Stimulated activated CD4-positive, alpha-beta T cell treated with anti-CD3 and anti-CD28 coated beads, Interleukin-15, amount 100 ng/mL, for 1 hour (primary cell): ENCODE measurements at places on chromosomes 1 and 21.

DNA sequence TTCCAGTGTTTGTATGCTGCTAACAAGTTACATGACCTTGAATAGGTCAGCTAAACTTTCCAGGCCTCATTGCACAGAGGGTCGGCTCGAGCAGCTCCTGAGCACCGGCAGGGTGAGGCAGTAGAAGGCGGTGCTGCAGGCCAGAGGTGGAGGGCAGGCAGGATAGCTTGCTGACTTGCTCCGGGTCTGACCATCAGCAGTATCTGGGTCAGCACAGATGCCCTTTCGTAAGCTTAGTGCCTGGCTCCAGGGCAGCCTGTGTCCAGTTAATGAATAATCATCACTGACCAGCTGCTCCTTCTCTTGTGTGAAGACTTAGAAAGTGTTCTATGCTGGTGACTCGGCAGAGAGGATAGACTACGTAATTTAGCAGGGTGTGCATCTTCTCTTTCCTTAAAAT lies 6.9 kb downstream of the MAPKAPK2 start:
- DNase-seq: no peak

GRCh38 chr1:222021129-222021528 lies 279.2 kb upstream of the DUSP10 start:
- DNase-seq: no peak

GRCh38 chr1:221334062-221334461 lies 407.8 kb downstream of the DUSP10 start:
- no peak for DNase-seq

DNA sequence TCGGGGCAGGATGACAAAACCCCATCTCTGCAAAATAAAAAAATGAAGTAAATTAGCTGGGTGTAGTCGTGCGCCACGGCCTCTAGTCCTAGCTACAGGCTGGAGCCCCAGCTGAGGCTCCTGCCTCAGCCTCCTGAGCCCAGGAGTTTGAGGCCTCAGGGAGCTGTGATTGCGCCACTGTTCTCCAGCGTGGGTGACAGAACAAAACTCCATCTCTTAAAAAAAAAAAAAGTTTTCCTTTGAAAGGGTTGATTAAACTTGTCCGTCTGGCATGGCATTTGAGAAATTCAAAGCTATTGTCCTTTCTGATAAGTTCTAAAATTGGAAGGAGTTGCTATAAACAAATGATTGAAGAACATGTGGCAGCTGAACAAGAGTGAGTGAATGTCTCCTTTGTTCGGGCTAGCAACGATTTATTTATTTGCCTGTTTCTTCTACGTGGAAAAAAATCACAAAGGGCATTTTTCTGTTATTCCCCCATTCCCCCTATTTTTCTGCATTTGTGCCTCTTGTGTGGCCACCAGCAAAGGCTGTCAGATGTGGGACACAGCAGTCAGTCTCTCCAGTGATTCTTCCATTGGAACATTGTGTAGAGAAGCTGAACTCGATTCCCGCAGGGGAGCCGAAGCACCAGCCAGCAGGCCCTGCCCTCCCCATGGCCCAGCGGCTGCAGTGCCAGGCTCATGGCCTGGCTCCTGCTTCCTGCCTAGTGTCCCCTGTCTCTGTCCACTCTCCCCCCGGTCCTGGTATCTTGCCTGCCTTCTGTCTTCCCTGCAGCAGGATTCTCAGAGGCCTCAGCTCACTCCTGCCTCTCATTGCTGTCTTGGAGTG lies 21.5 kb upstream of the PWP2 start:
- DNase-seq: no peak

DNA sequence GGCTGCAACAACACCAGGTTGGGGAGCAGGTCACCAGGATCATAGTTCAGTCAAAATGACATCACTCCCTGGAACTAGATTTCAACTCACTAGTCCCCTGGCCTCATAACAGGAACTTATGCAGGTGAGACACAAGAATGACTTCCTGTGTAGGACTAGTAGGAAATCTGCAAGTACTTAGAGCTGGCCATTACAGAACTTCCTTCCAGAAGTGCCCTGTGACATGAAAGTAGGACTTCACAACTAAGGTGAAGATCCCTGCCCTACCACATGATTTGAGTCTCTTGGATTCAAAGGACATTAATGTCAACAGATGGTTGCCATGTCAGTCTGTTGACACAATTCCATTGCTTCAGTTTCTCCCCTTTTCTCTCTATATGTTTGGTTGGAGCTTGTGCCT lies 223.1 kb downstream of the RPS6KC1 start:
- no peak for DNase-seq

GRCh38 chr1:2099886-2100779 lies 49.9 kb downstream of the PRKCZ start:
- DNase-seq: no peak

DNA sequence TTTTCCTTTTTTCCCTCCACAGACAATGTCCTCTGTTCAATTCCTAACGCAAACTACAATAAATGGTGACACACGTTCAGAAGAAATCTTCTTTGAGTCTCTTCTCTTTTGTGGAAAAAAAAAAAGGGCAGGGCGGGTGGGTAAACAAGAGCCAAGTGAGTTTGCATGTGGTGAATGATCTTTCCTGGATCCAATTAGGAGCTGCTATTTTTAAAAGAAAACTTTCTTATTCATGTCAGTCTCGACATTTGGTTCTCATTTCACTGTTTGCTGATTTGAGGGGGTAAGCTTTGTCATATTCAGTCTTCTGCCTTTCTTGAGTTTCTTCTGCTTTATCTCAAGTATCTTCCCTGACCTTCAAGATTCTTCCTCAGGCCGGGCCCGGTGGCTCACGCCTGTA lies 29.2 kb upstream of the KIF1B start:
- no peak for DNase-seq

GRCh38 chr1:68205794-68206358 lies 26.4 kb downstream of the WLS start:
- DNase-seq: no peak

- no peak for DNase-seq
Measured at GRCh38 chr1:9591669-9592509, 3.2 kb downstream of the TMEM201 start.

DNA sequence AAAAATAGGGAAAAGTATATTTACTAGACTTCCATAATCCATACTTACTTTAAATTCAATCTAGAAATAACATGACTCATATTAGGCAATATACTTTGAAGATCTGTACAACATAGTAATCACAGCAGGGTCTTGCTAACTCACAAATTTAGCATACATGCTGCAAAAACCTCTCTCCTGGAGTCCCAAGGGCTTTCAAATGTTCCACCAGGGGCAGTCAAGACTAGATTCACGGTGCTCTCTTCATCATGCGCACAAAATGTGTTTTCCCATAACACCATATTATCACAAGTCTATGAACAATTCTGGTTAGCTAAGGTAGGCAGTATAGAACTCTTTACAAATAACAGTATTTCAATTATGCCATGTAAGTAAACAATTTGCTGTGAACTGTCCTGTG lies 45.8 kb downstream of the SSX2IP start:
- no peak for DNase-seq

GRCh38 chr1:224160171-224160682 lies 22.8 kb upstream of the DEGS1 start:
- DNase-seq: no peak

DNA sequence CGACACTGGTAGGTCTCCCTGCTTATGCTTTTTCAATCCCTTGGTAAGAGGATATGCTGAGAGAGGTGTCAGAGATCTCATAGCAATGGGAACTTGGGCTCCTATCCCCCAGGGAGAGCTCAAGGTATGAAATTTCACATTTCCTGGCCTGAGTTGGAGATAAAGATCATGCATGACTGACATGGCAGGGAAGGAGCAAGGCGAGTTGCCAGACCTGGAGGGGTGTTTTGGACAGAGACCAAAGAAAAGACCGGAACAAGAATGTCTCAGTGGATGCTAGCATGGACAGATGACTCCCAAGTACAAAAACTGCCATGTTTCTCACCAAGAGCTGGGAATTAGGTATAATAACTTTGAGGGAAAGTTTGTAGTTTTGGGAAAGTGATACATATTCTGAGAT lies 334.1 kb upstream of the B3GALT2 start:
- DNase-seq: no peak

- no peak for DNase-seq
Measured at GRCh38 chr1:226397011-226397926, 10.6 kb downstream of the PARP1 start.

- DNase-seq: no peak
Measured at GRCh38 chr1:22935433-22935832, 37.2 kb downstream of the LACTBL1 start.

GRCh38 chr1:6019166-6019845 lies 26.4 kb upstream of the KCNAB2 start:
- no peak for DNase-seq

GRCh38 chr1:153790313-153790965 lies 15.2 kb downstream of the SLC27A3 start:
- no peak for DNase-seq

- no peak for DNase-seq
Measured at GRCh38 chr1:183069562-183070216, 46.5 kb downstream of the LAMC1 start.

DNA sequence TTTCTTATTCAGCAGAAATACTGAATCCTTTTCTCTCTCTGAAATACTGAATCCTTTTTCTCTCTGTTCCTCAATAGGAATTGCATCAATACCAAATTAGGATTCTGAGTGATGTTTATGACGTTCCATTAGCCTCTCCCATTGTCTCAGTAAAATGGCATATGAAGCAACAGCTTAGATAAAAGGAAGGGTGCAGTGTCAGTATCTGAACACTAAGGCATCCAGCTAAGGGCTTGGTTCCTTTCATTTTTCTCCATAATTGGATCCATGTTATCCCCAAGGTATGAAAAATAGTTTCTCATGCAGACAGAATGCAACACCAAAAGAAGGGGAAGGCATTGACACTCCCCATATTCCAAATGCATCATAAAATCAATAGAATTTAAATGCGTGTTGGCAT lies 61.5 kb upstream of the RAVER2 start:
- no peak for DNase-seq

- DNase-seq: no peak
Measured at GRCh38 chr1:215052256-215053015, 30.1 kb upstream of the KCNK2 start.

DNA sequence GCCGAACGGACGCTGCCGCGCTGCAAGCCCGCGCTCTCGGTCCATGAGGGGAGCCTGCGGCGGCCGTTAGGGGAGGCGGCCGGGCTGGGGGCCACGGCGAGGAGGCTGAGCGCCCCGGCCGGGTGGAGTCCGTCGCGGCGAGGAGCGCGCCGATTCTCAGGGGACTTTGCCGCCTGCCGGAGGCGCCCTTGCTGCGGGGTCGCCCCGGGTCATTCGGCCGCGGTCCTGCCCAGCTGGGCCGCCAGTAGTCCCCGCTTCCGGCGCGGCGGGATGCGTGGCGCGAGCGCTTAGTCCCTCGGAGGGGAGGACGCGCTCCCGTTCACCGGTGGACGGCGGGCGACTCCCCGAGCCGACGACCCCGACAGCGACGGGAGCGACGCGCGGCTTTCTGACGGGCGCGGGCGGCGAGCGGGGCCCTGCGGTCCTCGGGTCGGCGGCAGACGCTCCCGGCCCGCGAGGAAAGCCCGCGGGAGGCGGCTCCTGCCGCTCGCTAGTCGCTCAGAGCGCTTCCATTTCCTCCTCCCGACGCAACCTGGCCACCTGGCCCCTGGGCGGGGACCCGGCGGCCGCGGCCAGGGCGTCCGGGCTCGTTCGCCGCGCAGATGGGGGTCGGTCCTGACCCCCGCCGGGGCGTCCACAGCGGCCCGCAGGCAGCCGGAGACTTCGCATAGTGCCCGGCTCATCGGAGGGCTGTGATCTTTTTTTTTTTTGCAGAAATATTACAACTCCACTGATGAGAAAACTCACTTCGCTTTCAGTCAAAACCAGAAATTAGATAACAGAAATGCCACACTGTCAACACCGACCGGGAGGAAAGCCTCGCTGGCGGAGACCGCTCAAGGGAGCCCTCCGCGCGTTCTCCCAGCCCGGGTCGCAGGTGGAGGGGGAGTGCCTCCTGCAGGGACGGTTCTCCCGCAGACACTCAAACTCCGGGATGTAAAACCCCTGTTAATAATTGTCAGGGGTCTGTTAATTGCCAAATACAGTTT lies 641 bp upstream of the ZBTB21 start:
- peak; percentile 8 for DNase-seq

DNA sequence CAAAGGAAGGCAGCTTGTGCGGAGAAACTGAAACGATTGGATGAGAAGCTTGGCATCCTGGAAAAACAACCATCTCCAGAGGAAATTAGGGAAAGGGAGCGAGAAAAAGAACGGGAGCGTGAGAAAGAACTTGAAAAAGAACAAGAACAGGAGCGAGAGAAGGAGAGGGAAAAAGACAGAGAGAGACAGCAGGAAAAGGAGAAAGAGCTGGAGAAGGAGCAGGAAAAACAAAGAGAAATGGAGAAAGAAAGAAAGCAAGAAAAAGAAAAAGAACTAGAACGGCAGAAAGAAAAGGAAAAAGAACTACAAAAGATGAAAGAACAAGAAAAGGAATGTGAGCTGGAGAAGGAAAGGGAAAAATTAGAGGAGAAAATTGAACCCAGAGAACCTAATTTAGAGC lies 47.2 kb downstream of the PRRC2C start:
- DNase-seq: no peak

- DNase-seq: no peak
Measured at GRCh38 chr1:115179397-115180079, 90.2 kb upstream of the TSPAN2 start.

- DNase-seq: no peak
Measured at GRCh38 chr1:46659307-46659870, 8.8 kb downstream of the ATPAF1 start.

GRCh38 chr1:25922971-25923552 lies 16.8 kb upstream of the STMN1 start:
- no peak for DNase-seq

- DNase-seq: no peak
Measured at GRCh38 chr1:46081206-46081605, 51.2 kb downstream of the PIK3R3 start.

GRCh38 chr1:210814382-210815123 lies 319.4 kb downstream of the KCNH1 start:
- no peak for DNase-seq

DNA sequence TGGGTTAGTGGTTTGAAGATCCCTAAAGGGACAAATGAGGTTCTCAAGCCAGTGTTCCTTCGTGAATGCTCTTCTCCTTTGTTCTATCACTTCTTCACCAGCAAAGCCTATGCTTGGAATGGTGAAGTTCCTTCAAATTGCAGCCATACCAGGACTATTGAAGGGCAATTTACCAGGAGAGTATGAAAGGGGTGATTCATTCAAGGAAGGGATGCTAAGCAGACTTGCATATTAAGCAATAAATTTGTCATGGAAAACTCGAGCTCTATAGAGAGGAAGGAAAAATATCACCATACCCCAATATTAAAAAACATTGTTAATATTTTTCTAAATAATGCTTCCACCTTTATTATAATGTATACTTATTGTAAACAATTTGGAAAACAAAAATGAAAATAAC lies 9.3 kb upstream of the TSNAX start:
- DNase-seq: no peak

DNA sequence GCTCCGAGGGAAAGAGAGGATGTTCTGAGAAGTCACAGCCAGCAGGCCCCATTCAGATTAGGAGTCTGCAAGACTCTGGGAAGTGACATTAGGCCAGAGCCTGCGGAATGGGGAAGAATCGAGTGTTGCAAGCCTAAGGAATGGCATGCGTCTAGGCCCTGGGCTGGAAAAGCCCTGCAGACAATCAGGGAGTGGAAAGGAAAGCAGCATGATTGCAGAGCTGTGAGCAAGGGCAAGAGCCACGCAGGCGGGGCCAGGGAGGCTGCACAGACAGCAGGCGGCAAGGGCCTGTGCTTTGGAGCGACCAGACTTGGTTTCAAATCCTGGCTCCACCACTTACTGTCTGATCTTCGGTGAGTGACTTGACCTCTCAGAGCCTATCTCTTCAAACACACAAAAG lies 118.2 kb downstream of the RRAGC start:
- DNase-seq: no peak

GRCh38 chr1:20726118-20726911 lies 6.2 kb downstream of the SH2D5 start:
- no peak for DNase-seq
